CD4-positive, alpha-beta T cell treated with Interferon alpha-2 for 1 hour (primary cell): ENCODE measurements at places on chromosomes 11 and 22.

GRCh38 chr22:41030891-41031290 is 61.5 kb upstream of the EP300 start:
- no peak for DNase-seq

- DNase-seq = no peak
Observed at GRCh38 chr22:27554106-27554811, 247.3 kb downstream of the MN1 start.

GRCh38 chr11:19093976-19094375 is 23.0 kb upstream of the ZDHHC13 start:
- DNase-seq = no peak

- no peak for DNase-seq
Observed at GRCh38 chr11:131817687-131818188, 447.3 kb downstream of the NTM start.
